ENCODE measurements at places on chromosomes 1 and 21.
A peak's percentile ranks its signal among the peaks of the same experiment; 100 is the strongest.

- H3K4me1 ChIP-seq, result peaks cover 2% of the 10 kb centered on the region
- DNase-seq, result peak; percentile 90
- peak within 1 kb of the TSS; percentile 81 for H3K4me3 ChIP-seq
- no peaks in the 10 kb centered on the region for H3K36me3 ChIP-seq
- H3K27ac ChIP-seq, result peak within 1 kb of the TSS; percentile 90
Measured at GRCh38 chr1:9128520-9129265, at the start of gene GPR157. TSS of gene GPR157 (minus strand) at chr1:9129102. CDS start at chr1:9129027, 75 bp downstream.

DNA sequence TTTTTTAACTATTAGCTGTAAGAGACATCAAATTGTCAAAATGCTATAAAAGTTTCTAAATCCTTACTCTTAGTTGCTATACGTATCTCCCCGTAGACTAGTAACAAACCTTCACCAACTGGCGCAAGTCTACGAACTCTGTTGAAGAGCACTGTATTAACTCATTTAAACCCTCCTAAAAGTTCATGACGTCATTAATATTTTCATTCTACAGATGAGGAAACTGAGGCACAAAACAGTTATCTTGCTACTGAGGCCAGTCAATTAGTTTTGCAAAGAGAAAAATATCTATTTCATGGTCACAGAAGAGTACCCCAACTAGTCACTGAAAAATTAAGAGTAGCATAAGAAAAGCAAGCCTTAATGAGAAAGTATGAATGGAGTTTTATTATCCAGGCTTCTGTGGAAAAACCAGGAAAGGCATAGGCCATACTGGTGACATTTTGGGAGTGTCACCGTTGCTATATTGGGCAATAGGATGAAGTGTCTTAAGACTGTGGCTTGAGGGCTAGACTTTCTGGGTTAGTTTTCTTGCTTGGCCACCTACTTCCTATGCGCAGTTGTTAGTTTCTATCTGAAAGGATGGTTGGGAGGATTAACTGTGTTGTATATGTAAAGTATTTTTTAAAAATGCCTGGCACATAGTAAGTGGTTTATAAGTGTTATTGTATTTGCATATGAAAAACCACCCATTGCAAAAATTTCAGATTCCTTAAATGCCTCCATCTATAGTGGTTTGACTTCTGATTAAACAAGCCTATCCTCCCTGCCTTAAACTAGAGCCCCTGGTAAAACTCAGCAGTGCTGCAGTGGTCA lies 52.4 kb upstream of the SYT14 start:
- H3K36me3 ChIP-seq, result no peaks in the 10 kb centered on the region
- H3K4me3 ChIP-seq, result no peak overlapping the region
- no peaks in the 10 kb centered on the region for H3K27me3 ChIP-seq
- peaks cover 1% of the 10 kb centered on the region for H3K4me1 ChIP-seq
- no peak for DNase-seq

DNA sequence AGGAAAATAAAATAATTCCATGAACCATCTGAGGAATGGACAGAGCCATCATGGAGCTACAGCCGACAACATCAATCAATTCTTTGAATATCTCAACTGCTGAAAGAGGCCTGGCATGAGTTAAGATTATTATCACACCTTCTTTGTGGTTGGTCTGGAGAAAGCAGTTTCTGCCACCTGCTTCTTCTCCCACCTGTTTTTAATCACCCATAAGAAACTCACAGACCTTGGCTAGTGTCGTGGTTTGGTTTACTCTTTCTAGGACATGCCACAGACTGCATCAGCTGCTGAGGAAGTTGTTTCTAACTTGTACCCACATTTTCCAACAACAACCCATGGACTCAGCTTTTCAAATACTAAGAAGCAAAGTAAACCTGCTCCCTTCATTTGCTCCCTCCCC lies 65.6 kb downstream of the NTPCR start:
- H3K27me3 ChIP-seq, result no peaks in the 10 kb centered on the region
- peaks cover 5% of the 10 kb centered on the region for H3K4me1 ChIP-seq
- no peak overlapping the region for H3K4me3 ChIP-seq
- no peak for DNase-seq
- H3K27ac ChIP-seq, result no peak overlapping the region

DNA sequence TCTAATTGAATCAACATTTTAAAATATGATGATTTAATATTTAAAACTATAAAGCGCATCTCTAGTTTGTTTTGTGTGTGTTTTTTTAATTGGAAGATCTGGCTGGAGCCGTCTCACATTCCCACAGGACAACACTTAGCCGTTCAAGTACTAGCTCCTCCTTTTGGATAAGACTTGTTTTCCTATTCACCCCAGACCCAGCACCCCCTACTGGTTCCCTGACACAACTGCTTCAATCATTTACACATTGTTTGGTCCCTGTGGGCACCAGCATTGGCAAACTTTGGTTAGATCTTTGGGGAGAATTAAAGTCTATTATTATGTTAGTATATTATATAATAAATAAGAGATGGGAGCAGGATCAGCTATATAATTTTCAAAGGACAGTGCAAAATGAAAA lies 34.5 kb downstream of the TYW3 start:
- no peak overlapping the region for H3K27ac ChIP-seq
- H3K4me1 ChIP-seq, result no peaks in the 10 kb centered on the region
- no peaks in the 10 kb centered on the region for H3K27me3 ChIP-seq
- DNase-seq, result no peak
- H3K36me3 ChIP-seq, result no peaks in the 10 kb centered on the region

GRCh38 chr1:101039245-101039644 lies 13.7 kb upstream of the DPH5 start:
- H3K4me1 ChIP-seq, result no peaks in the 10 kb centered on the region
- no peak for DNase-seq
- H3K27me3 ChIP-seq, result no peaks in the 10 kb centered on the region
- no peak overlapping the region for H3K27ac ChIP-seq
- no peaks in the 10 kb centered on the region for H3K36me3 ChIP-seq

DNA sequence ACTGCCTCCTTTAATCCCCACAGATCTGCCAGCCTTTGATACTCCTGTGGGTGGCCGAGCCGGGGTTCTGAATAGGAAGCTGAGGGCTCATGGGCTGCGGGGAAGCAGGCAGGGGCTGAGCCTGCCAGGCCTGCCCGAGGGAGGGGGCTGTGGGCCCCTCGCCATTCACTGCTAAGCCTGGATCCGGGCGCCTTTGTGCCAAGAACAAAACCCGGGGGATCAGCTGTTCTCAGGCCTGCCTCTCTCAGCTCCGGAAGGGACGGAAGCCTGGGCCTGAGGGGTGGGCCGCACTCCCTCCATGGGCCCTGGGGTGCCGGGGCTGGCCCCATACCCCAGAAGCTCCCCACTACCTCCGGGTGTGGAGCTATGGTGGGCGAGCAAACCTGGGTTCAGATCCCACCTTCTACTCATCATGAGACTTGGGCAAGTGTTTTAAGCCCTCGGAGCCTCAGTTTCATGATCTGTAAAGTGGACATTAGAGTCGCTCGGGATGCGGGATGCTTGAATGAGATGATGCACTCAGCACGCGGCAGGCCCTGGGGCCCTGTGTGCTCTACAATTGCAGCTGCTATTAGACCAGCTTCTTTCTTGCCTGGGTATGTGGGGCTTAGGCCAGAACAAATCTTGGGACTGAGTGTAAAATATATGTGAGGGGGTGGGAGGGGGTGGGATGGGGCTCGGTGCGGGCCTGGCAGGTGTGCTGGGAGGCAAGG lies 19.2 kb upstream of the EPHA2 start:
- no peak overlapping the region for H3K4me3 ChIP-seq
- no peaks in the 10 kb centered on the region for H3K36me3 ChIP-seq
- H3K27ac ChIP-seq, result peak overlapping the region; percentile 59

DNA sequence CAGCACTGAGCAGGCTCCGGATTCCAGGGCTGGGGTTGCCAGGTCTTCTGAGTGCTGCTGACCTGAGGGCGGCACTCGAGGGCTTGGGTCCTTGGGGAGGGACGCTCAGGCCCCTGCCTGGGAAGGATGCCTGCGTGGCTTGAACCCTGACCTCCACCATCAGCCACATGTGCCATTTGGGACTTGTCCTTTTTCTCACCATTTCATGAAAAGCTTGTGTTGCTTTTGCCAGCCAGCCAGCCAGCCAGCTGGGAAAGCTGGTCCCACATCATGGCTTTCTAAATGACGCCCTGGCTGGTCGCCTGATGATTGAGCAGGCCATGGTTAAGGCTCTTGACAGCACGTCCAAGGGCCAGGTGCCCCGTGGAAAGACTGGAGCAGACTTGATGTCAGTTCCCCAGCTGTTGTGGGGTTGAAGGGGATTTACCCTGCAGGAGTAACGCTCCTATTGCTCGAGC lies 168.7 kb downstream of the CAMTA1 start:
- H3K27me3 ChIP-seq, result no peaks in the 10 kb centered on the region
- no peak for DNase-seq
- no peak overlapping the region for H3K27ac ChIP-seq
- no peaks in the 10 kb centered on the region for H3K36me3 ChIP-seq

DNA sequence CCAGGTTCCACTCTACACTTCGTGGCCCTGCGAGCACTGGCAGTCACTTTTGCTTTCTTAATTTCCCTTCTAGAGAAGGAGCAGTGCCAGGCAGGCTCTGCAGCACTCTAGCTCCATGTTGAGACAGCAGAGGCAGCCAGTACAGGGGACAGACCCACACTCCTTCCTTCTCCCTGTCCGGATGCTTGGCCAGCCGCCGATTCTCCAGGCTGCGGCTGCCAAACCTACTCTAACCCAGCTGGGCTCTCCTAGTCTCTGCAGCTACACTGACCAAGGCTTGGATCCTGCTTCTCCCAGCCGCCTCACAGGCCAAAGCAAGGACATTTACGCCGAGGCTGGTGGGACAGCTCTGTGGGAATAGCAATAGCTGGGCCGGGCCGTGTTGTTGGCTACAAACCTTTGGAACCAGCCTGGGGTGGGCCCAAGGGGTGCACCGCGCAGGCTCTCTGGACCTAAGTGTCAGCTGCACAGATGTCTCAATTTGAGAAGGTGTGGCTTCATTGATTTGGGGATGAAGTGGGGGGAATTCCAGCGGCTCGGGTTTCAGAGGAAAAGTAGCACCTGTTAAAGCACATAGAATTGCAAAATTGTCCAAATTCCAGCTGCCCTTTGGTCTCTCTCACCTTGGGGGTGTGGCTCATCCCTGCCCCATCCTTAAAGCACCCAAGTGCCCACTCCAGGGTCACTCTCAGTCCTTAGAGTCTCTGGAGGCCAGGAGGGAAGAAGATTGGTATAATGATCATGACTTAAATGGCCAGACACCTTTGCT lies 3.2 kb downstream of the BARHL2 start:
- DNase-seq, result no peak
- H3K27ac ChIP-seq, result no peak overlapping the region
- H3K4me3 ChIP-seq, result no peak overlapping the region

DNA sequence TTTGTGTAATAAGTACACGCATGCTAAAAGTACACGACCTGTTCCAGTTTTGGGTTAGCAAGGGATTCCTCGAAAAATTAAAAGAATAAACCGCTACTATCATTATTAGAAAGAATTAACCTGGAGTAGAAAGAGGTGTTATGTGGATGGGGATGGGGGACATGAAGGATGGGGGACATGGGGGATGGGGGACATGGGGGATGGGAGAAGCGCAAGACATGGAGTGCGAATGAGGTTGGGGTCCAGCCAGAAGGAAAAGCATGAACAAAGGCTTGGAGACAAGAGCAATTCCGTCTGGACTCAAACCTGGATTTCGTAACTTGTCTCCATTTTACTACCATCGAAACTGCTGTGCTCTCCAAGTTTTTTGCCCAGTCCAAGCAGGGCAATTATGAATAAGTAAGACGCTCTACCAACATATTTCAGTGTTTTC lies 591 bp upstream of the KDM1A start:
- peak overlapping the region; percentile 72 for H3K4me3 ChIP-seq
- no peak overlapping the region for H3K27ac ChIP-seq
- H3K36me3 ChIP-seq, result no peaks in the 10 kb centered on the region
- no peak for DNase-seq

- H3K4me1 ChIP-seq, result peaks cover 4% of the 10 kb centered on the region
- H3K27me3 ChIP-seq, result no peaks in the 10 kb centered on the region
- H3K27ac ChIP-seq, result no peak overlapping the region
- H3K36me3 ChIP-seq, result no peaks in the 10 kb centered on the region
Measured at GRCh38 chr21:45248893-45249381, 38.8 kb downstream of the POFUT2 start.

GRCh38 chr1:69272684-69273083 lies 295.0 kb upstream of the LRRC7 start:
- H3K27me3 ChIP-seq, result no peaks in the 10 kb centered on the region
- no peak overlapping the region for H3K4me3 ChIP-seq
- H3K27ac ChIP-seq, result no peak overlapping the region
- H3K36me3 ChIP-seq, result no peaks in the 10 kb centered on the region

DNA sequence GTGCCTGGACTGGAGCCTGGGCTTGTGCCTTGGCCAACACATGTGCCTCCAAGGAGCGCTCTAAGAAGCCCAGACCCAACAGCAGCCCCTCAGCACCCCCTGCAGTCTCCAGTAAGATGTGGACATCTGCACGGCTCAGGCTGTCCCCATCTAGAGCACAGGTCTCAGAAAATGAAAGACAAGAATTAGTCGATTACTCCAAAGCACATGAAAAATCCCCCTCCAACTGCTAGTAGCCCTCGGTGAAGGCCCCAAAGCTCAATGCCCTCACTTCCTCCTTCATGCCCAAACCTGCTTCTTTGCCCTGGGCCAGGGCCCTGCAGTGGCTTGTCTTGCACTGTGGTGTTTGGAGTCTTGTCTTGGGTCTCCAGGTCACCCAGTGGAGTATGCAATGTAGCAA lies 21.9 kb upstream of the ERO1B start:
- no peak overlapping the region for H3K4me3 ChIP-seq
- H3K4me1 ChIP-seq, result no peaks in the 10 kb centered on the region
- no peaks in the 10 kb centered on the region for H3K27me3 ChIP-seq
- H3K27ac ChIP-seq, result no peak overlapping the region
- H3K36me3 ChIP-seq, result no peaks in the 10 kb centered on the region

- no peaks in the 10 kb centered on the region for H3K36me3 ChIP-seq
- H3K4me3 ChIP-seq, result no peak overlapping the region
- no peak overlapping the region for H3K27ac ChIP-seq
- no peak for DNase-seq
Measured at GRCh38 chr1:62997884-62998283, 214.0 kb downstream of the ATG4C start.

- no peaks in the 10 kb centered on the region for H3K27me3 ChIP-seq
- no peak for DNase-seq
- H3K4me1 ChIP-seq, result no peaks in the 10 kb centered on the region
Measured at GRCh38 chr1:5623399-5623798, 368.8 kb downstream of the NPHP4 start.

GRCh38 chr1:109248444-109248796 lies 919 bp upstream of the CELSR2 start:
- no peaks in the 10 kb centered on the region for H3K27me3 ChIP-seq
- no peaks in the 10 kb centered on the region for H3K36me3 ChIP-seq
- H3K4me1 ChIP-seq, result peaks cover 4% of the 10 kb centered on the region
- DNase-seq, result no peak
- no peak overlapping the region for H3K4me3 ChIP-seq
- H3K27ac ChIP-seq, result no peak overlapping the region

DNA sequence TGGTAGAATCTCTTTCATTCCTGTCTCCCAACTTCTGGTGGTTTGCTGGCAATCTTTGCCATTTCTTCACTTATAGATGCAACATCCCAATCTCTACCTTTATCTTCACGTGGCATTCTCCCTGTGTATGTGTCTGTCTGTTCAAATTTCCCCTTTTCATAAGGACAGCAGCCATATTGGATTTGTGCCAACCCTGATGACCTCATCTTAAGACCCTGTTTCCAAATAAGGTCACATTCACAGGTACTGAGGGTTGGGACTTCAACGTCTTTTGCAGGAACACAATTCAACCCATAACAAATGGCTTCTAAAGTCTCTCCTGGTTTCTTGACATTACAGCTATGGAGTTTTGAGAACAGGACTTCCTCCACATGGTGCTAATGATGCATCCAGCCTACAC lies 84.5 kb upstream of the OLIG2 start:
- H3K27ac ChIP-seq, result no peak overlapping the region
- no peaks in the 10 kb centered on the region for H3K27me3 ChIP-seq
- H3K4me3 ChIP-seq, result no peak overlapping the region
- no peaks in the 10 kb centered on the region for H3K4me1 ChIP-seq
- no peak for DNase-seq

Measured in ovary (tissue), 10 donors.